ENCODE measurements at places on chromosomes 2 and 18. TPM values are rescaled to one million over a fixed set of nuclear protein-coding genes. Genes with fewer than 3 reads are reported as not detected.
A peak's percentile ranks its signal among the peaks of the same experiment; 100 is the strongest.

The TWIST2 gene
- total RNA-seq = 7.2 TPM

The PARD3B gene
- 10.3 TPM for total RNA-seq

The CYP26B1 gene
- 0.44 TPM for total RNA-seq

- DNase-seq = no peak
Observed at GRCh38 chr2:46373238-46373637, 76.0 kb downstream of the EPAS1 start.

GRCh38 chr2:235976956-235977355 is 191.2 kb downstream of the GBX2 start:
- no peak for DNase-seq

- DNase-seq = peak; percentile 56
Observed at GRCh38 chr2:146666340-146666739, 1178.5 kb upstream of the ACVR2A start.

- DNase-seq = no peak
Observed at GRCh38 chr2:96949701-96950350, 36.6 kb downstream of the FAM178B start.

DNA sequence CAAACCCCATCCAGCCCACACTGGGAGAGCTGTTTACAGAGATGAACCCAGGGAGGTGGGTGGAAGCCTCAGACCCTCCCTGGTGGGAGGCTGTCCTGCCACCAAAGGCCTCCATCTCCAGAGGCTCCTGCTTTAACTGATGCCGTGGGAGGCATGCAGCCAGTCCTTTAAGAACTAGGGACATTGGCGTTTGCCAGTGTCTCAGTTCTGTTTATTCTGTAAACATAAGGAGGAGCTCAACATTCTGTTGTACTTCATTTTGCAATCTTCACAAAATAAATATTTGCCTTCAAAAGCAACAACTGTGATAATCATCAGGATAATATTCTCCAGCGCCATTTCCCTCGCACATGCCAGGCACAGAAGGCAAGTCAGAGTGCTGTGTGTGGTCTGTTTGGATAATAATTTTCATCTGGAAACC is 6.8 kb downstream of the EDAR start:
- DNase-seq = no peak

DNA sequence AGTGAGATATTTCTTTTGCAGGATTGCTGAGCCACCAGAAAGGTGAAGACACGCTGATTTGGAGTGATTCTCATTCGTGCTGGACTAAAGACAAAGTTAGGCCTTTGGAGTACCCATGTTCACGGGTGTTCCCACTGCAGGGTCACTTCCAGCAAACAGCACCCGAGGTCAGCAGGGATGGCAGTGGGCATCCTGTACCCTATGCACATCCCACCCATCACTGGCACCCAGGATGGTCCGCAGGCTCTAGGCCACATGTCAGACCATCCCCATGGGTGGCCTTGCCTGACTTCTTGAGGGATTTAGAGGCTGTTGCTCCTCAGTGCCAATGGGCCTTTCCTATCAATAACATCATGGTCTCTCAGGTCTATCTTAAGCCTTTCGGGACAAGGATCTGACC is 39.3 kb upstream of the TMEM17 start:
- DNase-seq = no peak

Data from glomerular endothelial cell (primary cell).